ENCODE measurements at places on chromosomes 6 and 20.

DNA sequence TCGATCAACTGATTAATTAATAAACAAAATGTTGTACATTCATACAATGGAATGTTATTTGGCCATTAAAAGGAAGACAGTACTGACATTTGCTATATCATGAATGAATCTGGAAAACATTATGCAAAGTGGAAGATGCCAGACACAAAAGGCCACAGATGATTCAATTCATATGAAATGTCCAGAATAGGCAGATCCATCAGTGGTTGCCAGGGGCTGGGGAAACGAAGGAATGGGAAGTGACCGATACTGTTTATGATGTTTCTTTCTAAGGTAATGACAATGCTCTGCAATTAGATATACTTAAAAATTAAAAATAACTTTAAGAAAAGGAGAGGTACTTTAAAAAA, 37.2 kb downstream of the ELOVL5 start:
- DNase-seq, result no peak

DNA sequence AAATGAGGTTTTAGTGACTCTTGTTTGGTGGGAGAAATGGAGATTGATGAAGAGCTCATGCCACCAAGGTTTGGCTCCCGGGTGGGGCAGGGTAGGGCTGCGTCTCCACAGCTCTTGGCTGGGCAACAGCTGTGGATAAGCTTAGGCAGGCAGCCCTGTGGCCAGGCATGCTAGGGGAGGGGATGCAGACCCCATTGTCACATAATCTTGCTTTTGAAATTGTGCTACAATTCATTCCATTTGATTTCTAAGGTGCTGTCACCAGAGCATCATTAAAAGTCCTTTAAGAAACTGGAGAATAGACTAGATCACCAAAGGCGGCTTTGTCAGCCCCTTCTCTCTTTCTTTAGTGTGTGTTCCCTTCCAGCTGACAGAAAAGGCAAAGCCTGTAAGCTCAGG, 574.2 kb upstream of the JAG1 start:
- no peak for DNase-seq

- no peak for DNase-seq
Measured at GRCh38 chr6:142816031-142816430, 128.9 kb downstream of the HIVEP2 start.

- no peak for DNase-seq
Measured at GRCh38 chr6:93036835-93037234, 382.5 kb downstream of the EPHA7 start.

DNA sequence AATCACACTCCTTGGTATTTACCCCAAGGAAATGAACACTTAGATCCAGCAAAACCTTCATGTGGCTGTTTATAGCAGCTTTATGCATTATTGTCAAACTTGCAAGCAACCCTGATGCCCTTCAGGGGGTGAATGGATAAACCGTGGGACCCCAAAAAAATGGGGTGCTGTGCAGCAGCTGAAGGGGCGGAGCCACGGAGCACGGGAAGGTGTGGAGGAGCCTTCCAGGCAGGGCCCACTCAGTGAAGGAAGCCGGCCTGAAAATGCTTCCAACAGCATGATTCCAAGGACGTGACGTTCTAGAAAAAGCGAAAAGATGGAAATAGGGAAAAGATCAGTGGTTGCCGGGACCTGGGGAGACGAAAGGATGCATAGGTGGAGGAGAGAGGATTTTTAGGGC, 25.6 kb upstream of the FRMD1 start:
- no peak for DNase-seq

DNA sequence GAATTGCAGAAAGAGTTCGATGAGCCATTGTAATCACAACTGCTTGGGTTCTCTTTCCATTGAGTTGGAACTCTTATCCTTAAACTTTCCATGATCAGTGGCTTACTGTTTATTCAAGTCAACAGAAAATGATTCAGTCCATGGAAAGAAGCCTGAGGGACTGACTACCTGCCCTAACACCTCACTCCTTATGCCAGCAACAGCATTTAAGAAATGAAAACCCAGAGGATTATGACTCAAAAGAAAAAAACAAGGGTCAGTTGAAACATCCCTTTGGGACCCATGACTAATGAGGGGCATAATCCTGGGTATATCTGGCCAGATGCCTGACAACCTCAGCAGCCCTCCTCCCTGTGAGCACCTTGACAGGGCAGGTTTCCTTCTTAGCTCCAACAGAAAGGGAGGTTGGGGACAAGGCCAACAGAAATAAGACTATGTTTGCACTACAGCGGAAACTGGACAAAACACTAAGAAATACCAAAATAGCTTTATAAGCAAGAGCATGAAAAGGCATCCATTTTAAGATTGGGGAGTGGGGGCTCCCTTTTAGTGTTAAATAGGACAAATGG, 106.7 kb downstream of the MAP3K5 start:
- no peak for DNase-seq

DNA sequence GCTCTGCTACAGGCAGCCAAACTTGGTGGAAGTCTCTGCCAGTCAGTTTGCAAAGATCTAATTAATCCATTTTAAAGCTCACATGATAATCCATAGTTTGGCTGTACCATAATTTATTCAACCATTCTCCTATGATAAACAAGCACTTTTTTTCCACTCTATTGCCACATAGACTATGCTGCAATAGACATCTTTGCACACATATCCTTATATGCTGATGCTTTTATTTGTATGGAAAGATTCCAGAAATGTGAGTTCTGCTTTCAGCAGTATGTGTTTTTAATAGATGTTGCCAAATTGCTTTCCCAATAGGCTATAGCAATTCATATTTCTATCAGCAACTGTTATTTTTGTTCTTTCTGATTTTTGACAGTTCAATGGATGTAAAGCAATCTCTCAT, 628.0 kb downstream of the KIF16B start:
- DNase-seq, result no peak

DNA sequence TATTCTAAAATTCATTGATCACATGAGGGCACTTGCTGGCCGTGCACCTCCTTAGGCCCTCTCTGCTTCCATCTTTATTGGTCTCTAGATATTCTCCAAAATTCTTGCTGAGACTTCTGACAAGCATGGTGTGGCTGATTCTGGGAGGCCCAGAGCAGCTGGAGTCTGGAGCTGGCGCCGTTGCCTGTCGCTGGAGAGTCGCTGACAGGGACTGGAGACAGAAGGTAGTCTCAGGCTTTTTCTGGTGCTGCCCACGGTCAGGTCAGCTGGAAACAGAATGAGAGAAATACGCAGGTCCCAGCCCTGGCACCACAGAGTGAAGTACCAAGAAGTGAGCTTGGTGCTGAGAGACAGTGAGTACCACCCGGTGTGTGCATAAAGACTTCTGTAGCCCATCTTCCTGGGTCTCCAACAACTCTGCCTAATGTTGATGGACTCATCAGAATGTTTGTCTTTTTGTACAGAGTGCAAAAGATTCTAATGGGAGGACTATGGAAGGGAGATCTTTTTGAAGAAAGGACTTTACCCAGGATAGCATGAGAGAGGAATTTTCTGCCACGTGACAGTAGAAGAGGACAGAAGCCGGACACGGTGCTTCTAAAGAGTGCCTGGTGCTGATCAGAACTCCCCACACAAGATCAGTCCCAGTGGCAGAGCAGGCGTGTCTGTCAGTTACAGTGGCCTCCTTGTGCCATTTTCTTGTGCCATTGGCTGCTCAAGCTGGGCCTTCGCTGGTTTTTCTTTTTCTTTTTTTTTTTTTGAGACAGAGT, 1.8 kb upstream of the ALDH8A1 start:
- no peak for DNase-seq

Measured in CD4-positive, alpha-beta T cell (primary cell).